Heart left ventricle (tissue), 16 donors: ENCODE measurements at places on chromosomes 3 and 15. TPM values are rescaled to one million over a fixed set of nuclear protein-coding genes. Genes with fewer than 3 reads are reported as not detected.

The CRYGS gene
- polyA plus RNA-seq, result 0.32 TPM

The SLC51B gene
- 0.08 TPM for polyA plus RNA-seq

The CFAP100 gene
- not detected for polyA plus RNA-seq

The GABRR3 gene
- polyA plus RNA-seq, result not detected

The EHHADH gene
- polyA plus RNA-seq, result 5.1 TPM

The RYR3 gene
- polyA plus RNA-seq, result 0.11 TPM

The IFT122 gene
- 7.2 TPM for polyA plus RNA-seq

The DNAJA4 gene
- 62.3 TPM for polyA plus RNA-seq

DNA sequence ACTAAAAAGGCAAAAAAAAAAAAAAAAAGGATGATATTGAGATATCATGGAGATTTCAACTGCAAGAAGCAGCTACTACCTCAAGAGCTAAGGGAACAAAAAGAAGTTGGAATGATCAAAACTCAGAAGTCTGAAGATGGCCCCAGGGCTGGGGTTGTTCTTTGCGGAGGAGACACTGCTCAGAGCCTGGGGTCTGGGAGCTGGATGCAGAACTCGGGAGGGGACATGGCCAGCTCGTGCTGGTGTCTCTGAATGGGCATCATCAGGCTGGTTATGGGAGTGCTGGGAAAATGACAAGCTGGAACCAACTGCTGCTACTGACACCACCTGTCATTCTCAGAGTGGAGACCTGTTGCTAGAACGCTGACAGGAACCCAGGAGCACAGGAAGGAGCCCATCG is 14.2 kb upstream of the ADIPOQ start:
- DNase-seq, result no peak

- DNase-seq, result no peak
Measured at GRCh38 chr3:30948426-30948825, 54.0 kb upstream of the GADL1 start.

DNA sequence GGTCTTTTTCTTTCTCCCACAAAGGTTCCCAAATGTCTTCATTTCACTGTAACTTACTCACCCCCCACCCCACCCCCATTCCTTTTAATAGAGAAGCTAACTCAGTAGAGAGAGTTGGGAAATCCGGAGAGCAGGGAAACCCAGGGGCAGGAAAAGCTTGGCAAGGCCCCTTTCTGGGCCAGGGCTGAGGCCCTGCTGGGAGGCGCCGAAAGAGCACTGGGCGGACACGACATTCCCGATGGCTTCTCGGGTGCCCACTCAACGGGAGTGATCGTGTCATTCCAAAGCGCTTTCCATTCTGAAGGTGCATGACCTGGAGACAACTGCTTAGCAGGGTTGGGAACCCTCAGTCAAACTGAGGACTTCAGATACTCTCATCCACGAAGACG is 1.6 kb upstream of the DALRD3 start:
- no peak for DNase-seq

GRCh38 chr3:121992601-121993560 is 29.2 kb downstream of the ILDR1 start:
- DNase-seq, result no peak

- no peak for DNase-seq
Measured at GRCh38 chr15:37765786-37766185, 168.7 kb upstream of the TMCO5A start.

- DNase-seq, result no peak
Measured at GRCh38 chr3:38311941-38312340, 29.8 kb downstream of the SLC22A14 start.

GRCh38 chr3:127614928-127615589 is 13.9 kb upstream of the PODXL2 start:
- DNase-seq, result no peak

DNA sequence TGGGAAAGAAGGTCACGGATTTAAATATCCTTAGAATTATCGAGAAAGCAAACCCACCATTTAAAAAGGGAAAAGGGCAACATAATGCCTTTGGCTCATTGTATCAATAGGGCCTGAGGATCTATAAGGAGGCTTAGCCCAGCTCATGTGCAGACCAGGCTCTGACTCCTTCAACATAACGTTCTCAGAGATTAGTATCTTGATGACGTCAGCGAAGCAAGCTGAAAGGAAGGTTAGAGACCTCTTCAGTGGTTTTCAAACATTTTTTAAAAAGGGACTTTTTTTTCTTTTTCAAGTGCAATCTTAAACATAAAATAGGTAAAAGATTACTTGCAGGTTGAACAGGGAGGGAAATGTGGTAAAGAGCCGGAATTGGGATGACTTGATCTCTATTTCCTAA is 463.9 kb upstream of the ADAMTS9 start:
- DNase-seq, result no peak

DNA sequence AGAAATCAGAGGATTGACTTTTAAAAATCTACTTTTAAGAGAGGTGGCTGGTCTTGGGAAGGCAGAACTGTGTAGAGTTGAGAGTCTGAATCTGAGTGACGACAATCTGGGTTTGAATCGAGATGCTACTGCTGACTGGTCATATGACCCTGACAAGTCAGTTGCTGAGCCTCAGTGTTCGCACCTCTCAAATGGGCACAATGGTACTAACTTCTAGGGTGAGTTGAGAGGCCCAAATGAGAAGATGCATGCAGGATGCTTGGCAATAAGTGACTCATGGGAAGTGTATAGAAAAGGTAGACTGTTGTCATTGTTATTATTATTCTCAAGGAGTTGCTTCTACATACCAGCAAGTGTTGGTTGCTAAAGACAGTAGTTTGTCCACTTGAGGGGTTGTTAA is 10.3 kb downstream of the CACNA2D3 start:
- DNase-seq, result no peak

- DNase-seq, result no peak
Measured at GRCh38 chr3:80010021-80010571, 242.3 kb upstream of the ROBO1 start.

GRCh38 chr15:90465140-90465929 is 64.4 kb upstream of the CRTC3 start:
- no peak for DNase-seq

GRCh38 chr15:38650936-38651327 is 86.3 kb upstream of the RASGRP1 start:
- no peak for DNase-seq

DNA sequence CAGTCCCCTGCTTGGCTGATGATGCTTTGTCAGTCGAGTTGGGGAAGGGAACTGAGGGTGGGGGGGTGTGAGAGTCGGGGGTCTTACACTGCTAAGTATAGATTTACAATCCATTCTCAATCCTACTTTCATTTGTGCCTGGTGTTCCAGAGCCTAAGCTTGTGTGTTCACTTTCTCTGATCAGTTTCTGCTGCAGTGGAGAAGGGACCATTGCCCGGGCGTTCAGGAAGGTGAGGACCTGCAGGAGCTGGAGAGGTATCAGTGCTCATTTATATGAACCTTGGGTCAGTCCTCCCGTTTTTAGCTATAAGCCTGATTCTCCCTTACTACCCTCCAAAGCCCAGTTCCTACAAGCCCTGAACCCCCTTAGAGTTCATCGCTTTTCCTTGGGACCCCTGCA is 41.0 kb upstream of the TRAK1 start:
- DNase-seq, result no peak

DNA sequence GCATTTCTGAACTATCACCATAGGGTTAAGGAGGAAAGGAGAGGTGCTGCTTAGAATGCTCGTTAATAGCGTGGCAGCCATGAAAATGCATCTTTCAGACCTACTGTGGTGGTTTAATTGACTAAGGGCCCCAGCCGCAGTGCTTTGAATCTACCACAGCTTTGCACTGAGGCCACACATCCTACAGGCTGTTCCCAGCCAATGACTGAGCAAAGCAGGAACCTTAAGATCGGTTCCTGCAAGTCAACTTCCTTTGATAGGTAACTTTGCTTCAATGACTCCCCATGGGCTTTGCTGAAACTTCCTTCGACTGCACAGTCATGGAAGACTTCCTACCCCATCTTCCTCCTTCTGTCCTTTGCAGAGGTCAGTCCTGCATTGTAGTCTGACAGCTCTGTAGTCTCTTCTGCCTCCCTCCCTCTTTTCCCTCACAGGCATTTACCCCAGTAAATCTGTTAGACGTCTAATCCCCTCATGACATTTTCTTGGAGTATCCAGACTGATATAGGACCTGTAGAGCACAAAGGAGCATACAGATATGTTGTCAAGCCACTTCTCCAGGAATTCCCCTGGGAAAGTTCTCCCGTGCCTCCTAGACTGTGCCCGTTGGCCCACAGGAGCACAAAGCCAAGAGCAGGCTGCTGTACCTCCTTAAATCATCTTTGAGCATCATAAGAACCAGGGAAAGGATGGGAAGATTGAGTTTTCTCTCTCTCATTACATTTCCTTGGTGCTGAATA is 2.6 kb upstream of the BCL2A1 start:
- no peak for DNase-seq

GRCh38 chr3:141521781-141522180 is 35.0 kb downstream of the RASA2 start:
- DNase-seq, result no peak

DNA sequence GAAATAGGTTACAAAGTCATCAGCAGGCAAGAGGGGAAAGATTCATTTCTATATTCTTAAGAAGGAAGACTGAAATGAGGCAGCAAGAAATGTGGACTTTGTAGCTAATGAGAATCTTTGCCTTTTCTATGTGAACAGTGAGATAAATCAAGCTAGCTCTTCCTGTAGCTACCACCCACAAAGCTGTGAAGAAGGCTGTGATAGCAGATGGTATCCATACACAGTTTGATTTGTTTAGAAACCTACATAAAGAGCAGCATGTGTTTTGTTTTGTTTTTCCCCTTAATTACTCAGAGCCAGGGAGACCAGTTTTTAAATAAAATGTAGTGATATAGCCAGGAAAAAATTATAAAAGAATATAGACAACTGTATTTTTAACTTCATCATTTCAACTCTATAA is 45.5 kb downstream of the TEX9 start:
- DNase-seq, result no peak

GRCh38 chr15:39161096-39161495 is 419.8 kb upstream of the THBS1 start:
- DNase-seq, result no peak

DNA sequence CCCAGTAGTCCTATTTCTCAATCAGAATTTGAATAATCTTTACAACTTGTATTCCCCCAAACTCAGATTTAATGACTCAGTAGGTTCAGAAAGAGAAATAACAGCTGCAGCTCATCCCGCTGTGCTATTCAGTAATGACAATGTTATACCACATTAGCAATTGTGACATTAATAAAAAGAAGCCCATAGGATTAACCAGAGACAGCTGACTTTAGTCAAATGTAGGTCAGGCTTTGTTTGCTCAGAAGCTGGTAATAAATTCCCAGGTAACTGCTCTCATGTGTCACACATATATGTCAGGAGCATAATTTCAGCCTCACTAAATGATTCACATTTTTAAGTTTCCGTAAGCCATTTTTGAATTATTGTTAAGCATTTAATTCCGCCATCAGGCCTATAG is 222.0 kb upstream of the UBE2E2 start:
- no peak for DNase-seq

GRCh38 chr3:102460579-102460978 is 25.8 kb downstream of the ZPLD1 start:
- DNase-seq, result no peak

- DNase-seq, result no peak
Measured at GRCh38 chr3:86653661-86654205, 337.2 kb downstream of the VGLL3 start.

GRCh38 chr3:140092848-140093536 is 158.0 kb downstream of the CLSTN2 start:
- no peak for DNase-seq

DNA sequence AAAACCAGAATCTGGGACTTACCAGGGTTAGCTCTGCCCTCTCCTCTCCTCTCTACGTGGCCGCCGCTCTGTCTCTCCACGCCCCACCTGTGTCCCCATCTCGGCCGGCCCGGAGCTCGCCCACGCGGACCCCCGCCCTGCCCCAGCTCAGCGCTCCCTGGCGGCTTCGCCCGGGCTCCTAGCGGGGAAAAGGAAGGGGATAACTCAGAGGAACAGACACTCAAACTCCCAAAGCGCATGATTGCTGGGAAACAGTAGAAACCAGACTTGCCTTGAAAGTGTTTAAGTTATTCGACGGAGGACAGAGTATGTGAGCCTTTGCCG is 5.4 kb downstream of the ISL2 start:
- DNase-seq, result no peak

GRCh38 chr3:31523543-31523942 is 9.2 kb upstream of the STT3B start:
- no peak for DNase-seq

DNA sequence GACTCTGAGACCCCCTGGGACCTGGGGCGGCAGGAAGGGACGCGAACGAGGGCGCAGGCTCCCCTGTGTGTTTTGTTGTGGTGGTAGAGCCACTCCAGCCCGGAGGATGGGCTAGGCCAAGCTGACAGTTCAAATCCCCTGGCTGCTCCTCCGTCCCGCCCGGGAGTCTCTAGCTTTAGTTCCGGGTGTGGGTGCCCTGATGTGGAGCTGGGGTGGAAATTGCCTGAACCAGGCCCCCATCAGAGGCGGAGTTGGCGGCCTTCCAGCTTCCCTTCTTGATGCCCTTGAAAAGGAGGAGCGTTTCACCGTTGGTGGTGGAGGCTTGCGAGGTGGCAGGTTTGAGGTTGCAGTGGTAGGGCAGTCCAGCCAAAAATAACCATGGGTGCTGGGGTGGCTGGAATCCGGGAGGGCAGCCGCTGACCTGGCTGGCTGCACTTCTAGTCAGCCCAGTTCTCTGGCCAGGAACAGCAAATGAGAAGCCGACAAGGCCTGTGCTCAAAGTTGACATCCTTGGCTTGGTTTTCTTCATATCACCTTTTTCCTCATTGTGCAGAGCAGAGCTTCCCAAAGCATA is 817 bp downstream of the CLK3 start:
- DNase-seq, result peak; percentile 85

- no peak for DNase-seq
Measured at GRCh38 chr15:72751751-72752455, 31.7 kb downstream of the ADPGK start.

DNA sequence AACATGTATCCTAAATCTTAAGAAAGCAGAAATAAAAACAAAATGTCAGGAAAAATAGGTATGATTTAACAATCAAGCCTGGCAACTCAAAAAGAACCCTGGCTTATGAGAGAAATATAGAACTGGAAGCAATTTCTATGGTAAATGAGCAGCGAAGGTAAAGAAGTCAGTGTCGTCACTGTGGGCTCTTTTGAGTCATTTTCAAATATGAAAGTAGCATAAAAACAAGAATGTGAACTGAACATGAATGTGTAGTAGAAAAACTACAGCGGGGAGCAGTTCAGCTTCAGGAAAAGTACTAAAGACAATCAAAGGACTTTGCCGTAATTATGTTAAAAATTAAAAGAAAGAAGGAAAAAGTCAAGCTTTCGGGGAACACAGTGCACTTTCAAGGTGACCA is 17.5 kb downstream of the LSG1 start:
- no peak for DNase-seq

- no peak for DNase-seq
Measured at GRCh38 chr3:138296639-138297038, 33.0 kb downstream of the NME9 start.

GRCh38 chr3:185552358-185552877 is at the start of gene LIPH:
LIPH (minus strand) TSS chr3:185552588; CDS start chr3:185552471, 117 bp downstream.
- no peak for DNase-seq

DNA sequence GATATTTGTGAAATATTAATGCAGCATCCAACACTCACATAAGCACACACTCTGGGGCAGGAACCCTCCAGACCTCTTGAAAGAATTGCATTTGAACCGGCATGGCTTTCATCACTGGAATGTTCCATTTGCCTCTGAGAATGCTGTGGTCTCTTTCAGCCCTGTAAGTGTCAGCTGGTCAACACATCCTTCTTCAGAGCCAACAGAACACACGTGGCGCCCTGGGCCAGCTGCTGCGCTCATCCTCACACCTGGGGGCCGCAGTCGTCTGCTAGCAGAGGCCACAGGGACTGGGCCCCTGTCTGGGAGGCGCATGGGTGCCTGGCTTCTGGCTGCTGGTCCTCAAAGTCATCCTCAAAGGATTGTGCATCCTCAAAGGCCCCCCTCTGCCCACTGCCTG is 71.4 kb upstream of the HERC1 start:
- DNase-seq, result no peak
